ENCODE measurements at places on chromosomes 7 and 10.

GRCh38 chr10:60849217-60849616 is 70.9 kb downstream of the CDK1 start:
- no peak for DNase-seq

GRCh38 chr7:101598422-101598985 is 30.6 kb downstream of the MYL10 start:
- DNase-seq, result no peak

DNA sequence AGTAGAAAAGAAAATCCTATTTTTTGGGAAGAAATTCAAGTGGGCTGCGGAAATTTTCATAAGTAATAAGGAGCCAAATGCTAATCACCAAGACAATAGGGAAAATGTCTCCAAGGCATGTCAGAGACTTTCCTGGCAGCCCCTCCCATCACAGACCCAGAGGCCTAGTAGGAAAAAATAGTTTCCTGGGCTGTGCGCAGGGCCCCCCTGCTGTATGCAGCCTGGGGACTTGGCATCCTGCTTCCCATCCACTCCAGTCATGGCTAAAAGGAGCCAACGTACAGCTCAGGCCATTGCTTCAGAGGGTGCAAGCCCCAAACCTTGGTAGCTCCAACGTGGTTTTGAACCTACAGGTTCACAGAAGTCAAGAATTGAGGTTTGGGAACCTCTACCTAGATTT is 12.8 kb upstream of the POT1 start:
- DNase-seq, result no peak

- no peak for DNase-seq
Observed at GRCh38 chr7:31981874-31982390, 88.3 kb downstream of the PDE1C start.

GRCh38 chr10:113893570-113893969 is 39.1 kb downstream of the NHLRC2 start:
- no peak for DNase-seq

DNA sequence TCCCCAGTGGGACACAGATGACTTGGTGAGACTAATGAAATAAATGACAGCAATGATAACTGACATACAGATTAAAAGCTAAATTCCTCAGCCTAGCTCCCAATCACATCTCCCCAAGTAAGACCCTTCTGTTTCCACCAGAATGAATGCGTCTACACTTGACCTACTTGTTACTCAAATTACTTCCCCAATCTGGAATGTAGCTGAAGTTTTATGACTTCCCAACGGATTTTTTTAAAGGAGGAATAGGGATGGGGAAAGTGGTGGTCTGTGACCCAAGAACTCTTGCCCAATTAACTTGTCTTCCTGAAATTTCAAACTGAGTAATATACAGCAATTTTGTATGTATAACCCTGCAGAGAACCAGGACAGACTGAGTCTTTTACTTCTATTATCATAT is 9.1 kb downstream of the H2AZ2 start:
- DNase-seq, result no peak

DNA sequence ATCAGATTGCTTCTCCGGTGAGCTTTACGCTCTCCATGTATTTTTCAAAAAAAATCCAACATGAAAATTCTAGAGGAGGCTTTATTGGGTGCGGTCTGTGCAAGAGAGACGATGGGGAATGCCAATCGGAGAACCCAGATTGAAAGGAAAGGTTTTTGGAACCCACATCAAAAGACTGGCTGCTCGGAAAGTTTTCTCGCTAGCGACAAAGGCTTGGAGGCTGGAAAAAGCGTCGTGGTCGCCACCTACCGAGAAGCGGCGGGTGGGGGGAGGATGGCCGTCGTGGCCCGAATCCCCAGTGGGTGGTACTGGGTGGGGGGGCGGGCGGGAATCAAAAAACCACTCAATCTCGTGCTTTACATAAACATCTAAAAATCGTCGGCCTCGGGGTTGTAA is 1.1 kb upstream of the GTF2I start:
- no peak for DNase-seq

DNA sequence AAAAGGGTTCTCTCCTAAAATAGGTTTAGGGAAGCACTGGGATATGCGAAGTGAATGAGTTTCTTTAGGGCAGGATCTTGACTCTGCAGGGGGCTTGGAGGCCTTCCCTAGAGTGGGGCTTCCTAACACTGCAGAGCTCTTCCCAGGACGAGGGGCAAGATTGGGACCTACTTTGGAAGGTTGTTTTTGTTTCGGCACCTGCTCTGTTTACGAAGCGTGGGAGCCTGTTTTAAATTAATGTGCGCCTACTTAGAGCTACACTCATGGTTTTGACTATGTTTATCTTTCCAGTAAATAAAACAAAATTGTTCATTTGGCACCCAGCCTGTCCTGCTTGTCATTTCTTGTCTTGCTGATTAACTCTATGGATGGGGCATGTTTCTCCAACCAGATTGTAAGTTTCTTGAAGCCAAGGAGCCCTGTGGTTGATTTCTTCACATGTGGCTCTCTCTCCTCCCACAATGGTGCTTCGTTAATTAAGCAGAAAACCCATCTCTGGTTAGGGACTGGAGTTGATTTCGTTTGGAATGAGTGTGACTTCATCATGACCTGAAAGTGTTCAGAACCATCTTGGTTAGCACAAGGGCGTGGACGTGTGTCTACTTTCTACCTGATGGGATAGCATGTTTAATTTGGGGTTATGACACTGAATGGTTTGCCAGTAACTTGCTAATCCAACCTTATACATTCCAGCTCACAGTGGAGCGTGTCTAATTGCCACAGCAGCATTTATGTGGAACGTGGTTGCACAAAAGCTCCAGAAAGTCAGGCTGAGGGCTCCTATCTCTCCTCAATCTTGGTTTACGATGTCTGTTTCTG is 98.1 kb downstream of the TCF7L2 start:
- DNase-seq, result no peak

- DNase-seq, result peak; percentile 86
Observed at GRCh38 chr10:119441151-119441821, 101.2 kb downstream of the RGS10 start.

GRCh38 chr10:91412354-91413087 is 2.4 kb downstream of the HECTD2 start:
- no peak for DNase-seq

- no peak for DNase-seq
Observed at GRCh38 chr7:120724448-120724847, 133.5 kb downstream of the TSPAN12 start.

GRCh38 chr10:43082087-43082486 is 5.2 kb downstream of the RET start:
- no peak for DNase-seq

DNA sequence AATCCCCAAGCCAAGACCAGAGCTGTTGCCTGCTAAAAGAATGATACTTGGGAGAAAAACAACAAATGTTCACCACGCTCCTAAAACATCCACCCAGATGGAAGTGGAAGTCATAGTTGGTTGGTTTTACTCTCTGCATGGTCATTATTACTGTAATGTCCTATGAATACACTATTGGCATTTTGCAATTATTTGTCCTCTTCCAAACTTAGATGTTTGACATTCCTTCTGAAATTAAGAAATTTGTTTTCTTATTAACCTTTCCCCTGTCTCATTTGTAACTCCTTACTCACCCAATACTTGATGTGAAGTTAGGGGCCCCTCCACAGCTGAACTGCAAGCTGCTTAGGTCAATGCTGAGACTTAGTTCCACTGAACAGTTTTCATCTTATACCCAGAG is 383.3 kb downstream of the INHBA start:
- peak; percentile 16 for DNase-seq

DNA sequence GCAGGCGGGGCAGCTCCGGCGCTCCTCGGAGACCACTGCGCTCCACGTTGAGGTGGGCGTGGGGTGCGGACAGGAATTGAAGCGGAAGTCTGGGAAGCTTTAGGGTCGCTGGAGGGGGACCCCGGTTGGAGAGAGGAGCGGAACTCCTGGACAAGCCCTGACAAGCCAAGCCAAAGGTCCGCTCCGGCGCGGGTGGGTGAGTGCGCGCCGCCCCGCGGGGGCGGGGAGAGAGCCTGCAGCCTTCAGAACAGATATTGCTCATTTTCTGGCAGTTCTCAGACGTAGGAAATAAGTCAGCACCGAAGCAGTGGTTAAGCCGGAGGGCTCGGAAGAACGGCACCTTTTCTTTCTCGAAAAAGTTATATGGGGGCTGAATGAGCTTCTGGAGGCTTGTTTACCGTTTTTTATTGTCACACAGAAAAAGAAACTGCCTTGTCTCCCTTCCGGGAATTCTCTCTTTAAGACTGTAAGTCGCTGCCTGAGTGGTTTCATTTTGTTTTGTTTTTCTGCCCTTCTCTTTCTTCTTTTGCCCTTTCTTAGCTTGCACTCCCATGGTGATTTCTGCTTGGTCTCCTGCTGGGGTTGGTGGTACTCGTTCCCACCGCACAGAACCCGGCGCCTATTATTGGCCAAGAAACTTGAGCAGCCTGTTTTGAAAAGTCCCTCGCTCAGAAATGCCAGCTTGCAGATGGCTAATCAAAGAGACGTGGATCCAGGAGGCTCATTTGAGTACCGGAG is 732 bp downstream of the FAS start:
- peak; percentile 85 for DNase-seq

GRCh38 chr10:6011558-6011957 is 34.2 kb upstream of the IL15RA start:
- no peak for DNase-seq

DNA sequence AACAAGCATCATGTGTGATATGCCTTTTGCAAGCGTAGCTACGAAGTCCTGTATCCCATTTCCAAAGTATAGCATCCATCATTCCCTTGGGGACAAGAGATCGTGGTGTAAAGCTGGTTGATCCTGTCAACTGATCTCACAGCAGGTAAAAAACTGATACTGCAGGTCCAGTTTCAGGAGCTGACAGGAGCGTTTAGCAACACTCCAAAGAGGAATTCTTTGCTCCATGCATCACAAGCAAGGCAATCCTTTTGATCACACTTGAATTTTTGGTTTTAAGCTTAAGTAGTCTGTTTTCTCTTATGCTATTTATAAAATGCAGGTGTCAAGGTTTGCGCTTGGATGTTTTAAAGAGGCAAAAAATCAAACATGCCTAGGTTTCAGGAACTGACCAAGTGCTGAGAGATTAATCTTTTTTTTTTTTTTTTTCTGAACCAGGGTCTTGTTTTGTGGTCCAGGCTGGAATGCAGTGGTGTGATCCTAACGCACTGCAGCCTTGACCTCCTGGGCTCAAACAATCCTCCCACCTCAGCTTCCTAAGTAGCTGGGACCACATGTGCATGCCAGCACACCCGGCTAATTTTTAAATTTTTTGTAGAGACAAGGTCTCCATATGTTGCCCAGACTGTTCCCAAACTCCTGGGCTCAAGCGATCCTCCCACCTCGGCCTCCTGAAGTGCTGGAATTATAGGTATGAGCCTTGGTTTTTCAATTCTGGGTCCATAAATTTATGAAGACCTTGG is 1.8 kb upstream of the ZDHHC4 start:
- no peak for DNase-seq

GRCh38 chr10:42707234-42707633 is 68.9 kb upstream of the ZNF33B start:
- DNase-seq, result no peak

- peak; percentile 55 for DNase-seq
Observed at GRCh38 chr10:74213571-74214162, 62.6 kb downstream of the ADK start.

GRCh38 chr7:39816462-39817060 is 133.5 kb upstream of the CDK13 start:
- DNase-seq, result no peak

DNA sequence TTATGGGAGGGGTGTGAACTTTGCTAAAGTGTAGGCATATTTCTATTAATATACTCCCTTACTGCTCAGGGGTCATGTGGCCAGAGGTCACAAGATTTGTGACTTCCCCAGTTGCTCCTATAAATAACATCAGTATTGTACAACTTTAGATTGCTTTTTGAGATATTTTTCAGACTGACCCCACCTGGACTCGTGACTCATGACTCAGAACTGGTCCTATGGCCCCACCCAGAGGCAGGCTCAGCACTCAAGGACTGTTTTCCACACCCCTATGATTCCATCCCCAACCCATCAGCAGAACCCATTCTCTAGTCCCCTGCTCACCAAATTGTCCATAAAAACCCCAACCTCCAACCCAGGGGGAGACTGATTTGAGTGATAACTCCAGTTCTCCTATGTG is 2.7 kb upstream of the CUL2 start:
- DNase-seq, result no peak

DNA sequence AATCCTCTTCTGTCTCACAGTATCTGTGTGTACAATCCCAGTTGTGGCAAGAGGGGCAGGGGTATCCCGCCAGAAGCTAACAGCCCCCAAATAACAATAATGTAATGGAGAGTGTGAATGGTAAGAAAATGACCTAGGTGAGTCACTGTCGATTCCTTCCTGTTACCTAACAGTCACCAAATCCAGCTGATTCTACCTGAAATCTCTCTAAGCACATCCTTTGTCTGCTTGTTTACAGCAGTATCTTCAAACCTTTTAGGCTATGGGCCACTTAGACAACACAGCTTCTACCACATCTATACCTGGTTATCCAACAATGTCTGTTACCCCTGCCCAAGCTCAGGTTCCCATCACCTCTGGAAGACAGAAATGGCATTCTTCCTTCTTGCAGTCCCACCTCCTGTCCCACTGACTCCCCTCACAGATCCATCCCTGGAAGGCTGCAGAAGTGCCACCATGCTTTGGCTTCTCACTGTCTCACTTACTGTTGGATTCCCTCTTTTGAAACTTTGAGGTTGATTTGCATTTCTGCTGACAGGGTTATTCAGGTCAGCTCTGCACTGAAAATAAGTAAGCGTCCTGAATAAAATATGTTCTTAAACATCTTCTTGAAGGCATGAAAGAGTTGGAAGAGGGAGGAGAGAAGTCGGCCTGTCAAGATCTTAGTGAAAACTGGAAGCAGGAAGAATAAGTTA is 13.1 kb downstream of the PIP4K2A start:
- no peak for DNase-seq

GRCh38 chr7:105017657-105018365 is 3.8 kb downstream of the KMT2E start:
- DNase-seq, result no peak

DNA sequence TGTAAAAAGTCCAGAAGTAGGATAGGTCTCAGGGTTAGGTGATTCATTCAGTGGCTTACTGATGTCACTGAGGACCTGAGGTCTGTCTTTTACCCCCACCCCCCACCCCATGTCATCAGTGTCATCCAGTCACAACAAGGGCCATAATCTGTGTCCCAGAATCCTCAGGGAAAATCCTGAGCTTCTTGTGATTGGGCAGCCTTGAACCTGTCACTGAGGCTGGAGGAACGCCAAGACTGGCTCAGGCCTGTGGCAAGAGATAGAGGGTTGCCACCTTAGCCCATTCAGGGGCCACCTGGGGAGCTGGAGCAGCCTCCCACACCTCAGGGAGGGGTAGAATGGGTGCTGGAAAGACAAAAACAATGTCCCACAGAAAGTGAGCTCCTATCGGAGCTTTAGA is 29.7 kb downstream of the NUB1 start:
- no peak for DNase-seq

- DNase-seq, result no peak
Observed at GRCh38 chr10:130769146-130770017, 542.1 kb downstream of the TCERG1L start.

DNA sequence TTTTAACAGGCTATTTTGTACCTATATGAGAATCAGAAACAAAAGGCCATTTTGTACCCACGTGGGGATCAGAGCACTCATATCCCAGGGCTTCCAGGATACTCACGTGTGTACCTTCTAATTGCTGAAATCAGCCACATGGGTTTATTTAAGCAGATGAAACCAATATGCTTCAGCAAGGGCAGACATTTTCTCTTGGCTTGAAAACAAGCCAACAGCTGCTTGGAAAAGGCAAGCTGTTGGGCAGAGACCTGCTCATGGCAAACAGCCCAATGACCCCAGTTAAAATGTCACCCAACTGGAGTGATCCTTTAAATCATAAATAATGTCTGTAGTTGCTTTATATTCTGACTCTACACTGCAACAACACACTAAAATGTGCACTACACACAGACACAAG is 26.5 kb upstream of the TOMM7 start:
- DNase-seq, result no peak

All from iris pigment epithelial cell (primary cell).